H1 (cell line): ENCODE measurements at places on chromosomes 1 and 21. TPM values are rescaled to one million over a fixed set of nuclear protein-coding genes. Genes with fewer than 3 reads are reported as not detected.

GRCh38 chr1:19000065-19000464 is 43.6 kb upstream of the IFFO2 start:
- no peak for DNase-seq

- no peak for DNase-seq
Measured at GRCh38 chr1:6310116-6310848, 49.4 kb upstream of the GPR153 start.

GRCh38 chr1:91564888-91565701 is 64.4 kb downstream of the CDC7 start:
- no peak for DNase-seq

GRCh38 chr1:5519366-5520135 is 472.7 kb downstream of the NPHP4 start:
- DNase-seq: no peak

DNA sequence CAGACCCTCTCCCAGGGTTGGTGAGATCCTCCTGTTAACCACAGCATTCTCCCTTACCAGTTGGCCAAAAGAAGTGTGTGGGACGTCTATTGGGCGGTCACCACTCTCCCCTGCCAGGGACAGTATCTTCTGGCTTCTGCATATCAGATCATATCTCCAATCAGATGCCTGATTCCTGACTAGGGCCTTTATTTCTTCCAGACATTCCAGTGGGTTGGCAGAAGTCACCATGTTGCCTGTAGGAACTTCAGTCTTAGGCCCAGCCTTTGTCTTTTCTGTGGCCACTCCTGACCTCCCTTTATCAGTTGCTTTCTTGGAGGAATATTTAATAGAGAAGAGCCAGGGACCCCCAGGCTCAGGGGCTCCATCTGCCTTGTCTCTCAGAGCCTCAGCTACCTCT is 130.4 kb upstream of the F3 start:
- no peak for DNase-seq

- no peak for DNase-seq
Measured at GRCh38 chr1:155051777-155052398, 772 bp downstream of the ADAM15 start.

DNA sequence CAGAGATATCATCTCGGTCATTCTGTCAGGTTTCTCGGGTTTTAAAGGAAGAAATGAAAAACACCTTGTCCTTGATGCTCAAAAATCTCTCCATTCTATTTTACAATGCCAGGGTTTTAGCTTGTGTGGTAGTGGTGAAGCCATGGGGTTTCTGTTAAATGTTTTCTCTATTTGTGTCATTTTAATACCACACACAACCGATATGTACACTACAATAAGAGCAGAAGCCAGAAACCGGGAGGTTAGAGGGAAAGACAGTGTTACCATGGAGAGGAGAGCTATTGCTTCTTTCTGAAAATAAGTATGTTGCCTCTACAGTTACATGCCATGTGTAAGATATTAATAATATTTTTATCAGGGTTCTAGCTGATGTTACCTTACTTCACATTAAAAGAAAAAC is 2.8 kb downstream of the SLC35D1 start:
- no peak for DNase-seq

DNA sequence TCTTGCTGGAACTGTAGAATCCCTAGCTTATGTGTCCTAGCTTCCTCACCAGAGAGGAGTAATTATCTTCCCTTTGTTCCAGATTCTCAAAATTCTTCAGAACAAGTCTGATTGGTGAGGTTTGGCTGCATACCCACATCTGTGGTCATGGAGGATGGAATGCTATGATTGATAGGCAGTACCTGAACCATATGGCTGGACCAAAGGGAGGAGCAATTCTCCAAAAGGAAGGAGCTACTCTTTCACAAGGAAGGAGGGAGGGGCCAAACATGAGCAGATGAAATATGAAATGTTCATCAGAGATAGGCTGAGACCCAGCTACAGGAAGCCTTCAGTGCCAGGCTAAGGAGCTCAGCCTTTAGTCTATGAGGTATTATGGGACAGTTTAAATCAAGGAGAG is 5.0 kb upstream of the RNF19B start:
- DNase-seq: no peak

DNA sequence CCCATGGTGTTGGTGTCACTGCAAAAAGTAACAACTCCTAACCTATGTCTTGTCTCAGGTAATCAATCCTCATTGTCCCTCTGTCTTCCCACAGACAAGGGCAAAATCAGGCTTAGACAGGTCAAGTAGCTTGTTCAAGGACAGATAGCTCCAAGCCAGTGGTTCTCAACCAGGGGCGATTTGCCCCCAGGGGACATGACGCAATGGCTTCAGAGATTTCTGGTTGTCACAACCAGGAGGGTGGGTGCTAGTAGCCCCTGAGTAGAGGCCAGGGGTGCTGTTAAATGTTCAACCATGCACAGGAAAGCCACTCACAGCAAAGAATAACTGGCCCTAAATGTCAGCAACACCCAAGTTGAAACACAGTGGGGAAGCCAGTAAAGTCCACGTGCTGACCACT is 178.9 kb downstream of the RUNX1 start:
- DNase-seq: no peak

DNA sequence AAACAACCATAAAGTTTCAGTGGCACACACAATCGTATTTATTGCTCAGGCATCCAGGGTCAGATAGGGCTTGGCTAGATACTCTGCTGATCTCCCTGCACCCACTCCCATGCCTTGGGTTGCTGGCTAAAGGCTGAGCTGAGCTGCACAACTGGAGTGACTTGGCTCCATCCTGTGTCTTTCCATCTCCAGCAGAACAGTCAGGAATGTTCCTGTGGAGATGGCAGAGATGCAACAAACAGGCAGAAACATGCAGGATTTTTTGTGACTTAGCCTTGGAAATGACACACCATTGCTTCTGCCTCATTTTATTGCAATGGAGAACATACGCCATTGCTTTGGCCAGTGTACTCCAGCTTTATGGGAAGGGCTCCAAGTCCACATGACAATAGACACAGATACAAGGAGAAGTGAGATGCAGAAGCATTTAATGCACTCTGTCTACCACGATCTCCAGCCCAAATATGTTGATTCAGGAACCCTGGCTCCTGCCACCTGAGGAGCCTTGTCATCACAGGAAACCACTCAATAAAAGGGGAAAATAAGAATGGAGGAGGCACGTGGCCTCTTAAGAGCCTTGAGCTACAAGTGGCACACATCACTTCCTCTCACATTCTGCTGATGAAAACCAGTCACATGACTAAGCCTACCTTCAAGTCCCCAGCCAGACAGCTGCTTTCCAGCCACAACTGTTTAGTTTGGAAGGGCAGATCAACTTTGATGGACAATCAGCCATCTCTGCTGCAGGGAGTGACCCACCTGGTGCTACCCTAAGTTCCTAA is 10.1 kb upstream of the GUCA2B start:
- peak; percentile 14 for DNase-seq

- no peak for DNase-seq
Measured at GRCh38 chr1:119055568-119055967, 67.4 kb upstream of the TBX15 start.

DNA sequence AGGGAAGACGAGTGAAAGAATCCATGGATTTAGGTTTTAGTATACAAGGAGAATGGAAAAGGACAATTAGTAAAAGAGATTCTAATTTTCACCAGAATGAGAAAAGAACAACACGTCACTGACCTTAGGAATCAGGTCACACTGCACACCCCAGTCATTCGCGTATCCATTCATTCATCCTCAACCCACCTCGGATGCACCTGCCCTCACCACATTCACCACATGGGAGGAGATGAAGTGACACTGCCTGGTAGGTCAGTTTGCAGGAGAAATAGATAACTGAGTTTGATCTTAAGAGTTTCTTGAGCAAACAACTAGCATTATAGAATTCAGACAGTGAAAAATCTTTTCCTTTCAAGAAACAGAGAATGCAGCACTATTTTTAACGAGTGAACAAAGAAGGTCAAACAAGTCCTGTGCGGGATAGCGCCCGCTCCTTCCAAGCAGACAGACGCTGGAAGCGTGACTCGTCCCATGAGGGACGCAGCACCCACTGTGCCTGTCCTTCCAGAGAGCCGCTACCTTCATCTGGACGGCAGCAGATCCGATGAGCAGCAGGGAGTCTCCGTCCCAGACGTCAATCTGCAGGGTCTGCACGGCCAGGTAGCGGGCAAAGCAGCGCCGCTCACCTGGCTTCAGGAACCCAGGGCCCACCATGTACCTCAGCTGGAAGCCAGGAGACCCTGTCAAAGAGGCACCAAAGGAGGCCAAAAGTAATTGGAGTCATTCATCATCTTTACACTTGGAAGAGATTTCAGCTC is 101.7 kb downstream of the NPHP4 start:
- no peak for DNase-seq

GRCh38 chr1:205077934-205078311 is 6.3 kb downstream of the TMEM81 start:
- no peak for DNase-seq

DNA sequence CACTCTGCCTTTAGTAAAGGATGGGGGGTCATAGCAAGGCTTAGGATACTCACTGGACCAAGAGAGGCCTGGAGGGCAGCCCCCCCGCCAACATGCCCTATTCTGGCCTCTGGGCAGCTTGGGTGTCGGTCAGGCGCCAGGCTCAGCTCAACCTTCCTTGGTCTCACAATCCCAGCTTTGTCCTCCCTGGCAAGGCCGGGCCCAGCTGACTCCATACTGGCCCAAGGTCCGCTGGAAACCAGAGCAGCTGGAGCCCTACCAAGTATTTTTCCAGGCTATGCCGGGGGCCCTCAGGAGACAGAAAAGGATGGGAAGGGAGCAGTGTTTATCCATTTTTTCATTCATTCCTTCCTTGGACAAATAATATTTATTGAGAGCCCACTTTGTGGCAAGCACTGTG is 6.2 kb downstream of the FBXO2 start:
- DNase-seq: no peak

GRCh38 chr1:210144736-210145135 is 87.9 kb upstream of the SERTAD4 start:
- no peak for DNase-seq

GRCh38 chr1:212218911-212219310 is 66.3 kb upstream of the PPP2R5A start:
- no peak for DNase-seq

DNA sequence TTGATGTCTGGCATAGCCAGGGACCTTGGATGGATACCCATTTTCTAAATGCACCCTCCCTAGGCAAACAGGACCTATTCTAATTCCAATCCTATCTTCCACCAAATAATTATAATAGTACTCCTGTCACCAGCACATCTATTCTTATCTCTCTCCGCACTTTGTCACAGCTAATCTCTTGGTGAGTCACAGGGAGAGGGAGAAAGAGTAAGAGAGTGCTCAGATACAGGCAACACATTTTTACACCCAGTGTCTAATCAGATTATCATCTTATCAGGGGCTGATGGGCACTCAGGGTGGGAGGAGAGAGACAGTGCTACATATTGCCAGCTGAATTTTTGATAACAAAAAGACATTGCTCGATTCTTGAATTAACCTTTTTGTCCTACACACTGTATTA is 275.0 kb upstream of the BEND5 start:
- no peak for DNase-seq

DNA sequence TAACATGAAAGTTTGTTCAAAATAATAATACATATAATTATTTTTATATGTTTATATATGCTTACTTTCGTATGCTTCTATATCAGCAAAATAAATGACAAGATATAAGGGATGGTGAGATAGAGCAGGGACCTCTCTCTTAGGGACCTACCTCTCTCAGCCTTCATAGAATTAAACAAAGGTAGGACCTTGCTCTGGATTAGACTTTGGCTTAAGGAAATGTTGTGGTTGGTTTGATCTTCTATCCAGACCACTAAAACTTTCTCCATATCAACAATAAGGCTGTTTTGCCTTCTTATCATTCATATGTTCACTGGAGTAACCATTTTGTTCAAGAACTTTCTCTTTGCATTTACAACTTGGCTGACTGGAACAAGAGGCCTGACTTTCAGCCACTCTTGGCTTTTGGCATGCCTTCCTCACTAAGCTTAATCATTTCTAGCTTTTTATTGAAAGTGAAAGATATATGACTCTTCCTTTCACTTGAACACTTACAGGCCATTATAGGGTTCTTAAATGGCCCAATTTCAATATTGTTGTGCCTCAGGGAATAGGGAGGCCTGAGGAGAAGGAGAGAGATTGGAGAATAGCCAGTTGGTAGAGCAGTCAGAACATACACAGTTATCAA is 14.4 kb downstream of the FRRS1 start:
- DNase-seq: no peak

GRCh38 chr21:39004634-39005501 is 178.4 kb downstream of the PSMG1 start:
- no peak for DNase-seq

GRCh38 chr1:157996433-157996832 is 3.0 kb downstream of the KIRREL1 start:
- DNase-seq: no peak

GRCh38 chr1:158493054-158493453 is 21.0 kb downstream of the OR10R2 start:
- no peak for DNase-seq

DNA sequence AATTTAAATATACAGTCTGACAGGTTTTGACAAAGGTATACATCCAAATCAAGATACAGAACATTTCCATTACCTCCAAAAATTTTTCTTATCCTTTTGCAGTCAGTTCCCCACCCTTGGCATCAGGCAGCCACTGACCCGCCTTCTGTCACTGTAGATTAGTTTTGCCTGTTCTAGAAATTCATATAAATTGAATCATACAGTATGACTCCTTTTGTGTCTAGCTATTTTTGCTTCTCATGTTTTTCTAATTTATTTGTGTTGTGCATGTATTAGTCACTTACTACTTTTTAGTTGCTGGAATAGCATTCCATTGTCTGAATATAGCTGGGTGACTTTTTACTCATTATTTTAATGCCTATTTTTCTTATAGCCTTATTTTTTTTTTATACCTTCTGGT is 3.8 kb downstream of the UTP25 start:
- DNase-seq: no peak

DNA sequence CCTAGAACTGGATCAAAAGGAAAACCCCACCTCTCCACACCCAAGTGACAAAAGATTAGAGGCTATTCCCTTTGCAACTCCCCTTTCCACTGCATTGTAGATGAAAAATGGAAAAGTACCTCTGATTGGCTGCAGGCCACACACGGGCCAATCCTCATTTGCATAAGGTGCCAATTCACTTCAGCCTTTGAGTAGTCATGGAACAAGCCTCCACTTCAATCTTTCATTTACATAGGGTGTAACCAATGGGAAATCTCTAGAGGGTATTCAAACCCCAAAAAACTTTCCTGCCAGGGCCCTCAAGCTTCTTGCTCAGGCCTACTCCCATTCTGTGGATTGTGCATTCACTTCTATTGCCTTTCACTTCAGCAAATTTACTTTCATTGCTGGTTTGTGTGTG is 122.3 kb upstream of the KCND3 start:
- DNase-seq: no peak

- no peak for DNase-seq
Measured at GRCh38 chr1:44339731-44340130, 15.3 kb downstream of the ERI3 start.

GRCh38 chr1:150575072-150575489 is 4.3 kb downstream of the MCL1 start:
- no peak for DNase-seq

GRCh38 chr1:15035236-15035635 is 118.3 kb upstream of the TMEM51 start:
- DNase-seq: no peak

Gene NPR1
- total RNA-seq: 11.1 and 13.2 TPM in 2 replicates

Gene SDE2
- total RNA-seq: 16.5 and 16.7 TPM in 2 replicates

Gene STK40
- 25.3 and 28.6 TPM in 2 replicates for total RNA-seq

Gene SLX9
- 57.3 and 64.1 TPM in 2 replicates for total RNA-seq

Gene MYOM3
- total RNA-seq: 0.09 and 0.36 TPM in 2 replicates

Gene HRNR
- total RNA-seq: not detected in 2 replicates

Gene OR2W3
- total RNA-seq: 0.82 and 1.1 TPM in 2 replicates

Gene MYBPH
- not detected in 2 replicates for total RNA-seq

Gene NUF2
- 24.1 and 28.3 TPM in 2 replicates for total RNA-seq

Gene OR2L8
- total RNA-seq: not detected in 2 replicates

Gene PI4KB
- 30.1 and 31.0 TPM in 2 replicates for total RNA-seq
